Ureter (tissue), 1 donor: ENCODE measurements at places on chromosomes 3 and 15. TPM values are rescaled to one million over a fixed set of nuclear protein-coding genes. Genes with fewer than 3 reads are reported as not detected.

DNA sequence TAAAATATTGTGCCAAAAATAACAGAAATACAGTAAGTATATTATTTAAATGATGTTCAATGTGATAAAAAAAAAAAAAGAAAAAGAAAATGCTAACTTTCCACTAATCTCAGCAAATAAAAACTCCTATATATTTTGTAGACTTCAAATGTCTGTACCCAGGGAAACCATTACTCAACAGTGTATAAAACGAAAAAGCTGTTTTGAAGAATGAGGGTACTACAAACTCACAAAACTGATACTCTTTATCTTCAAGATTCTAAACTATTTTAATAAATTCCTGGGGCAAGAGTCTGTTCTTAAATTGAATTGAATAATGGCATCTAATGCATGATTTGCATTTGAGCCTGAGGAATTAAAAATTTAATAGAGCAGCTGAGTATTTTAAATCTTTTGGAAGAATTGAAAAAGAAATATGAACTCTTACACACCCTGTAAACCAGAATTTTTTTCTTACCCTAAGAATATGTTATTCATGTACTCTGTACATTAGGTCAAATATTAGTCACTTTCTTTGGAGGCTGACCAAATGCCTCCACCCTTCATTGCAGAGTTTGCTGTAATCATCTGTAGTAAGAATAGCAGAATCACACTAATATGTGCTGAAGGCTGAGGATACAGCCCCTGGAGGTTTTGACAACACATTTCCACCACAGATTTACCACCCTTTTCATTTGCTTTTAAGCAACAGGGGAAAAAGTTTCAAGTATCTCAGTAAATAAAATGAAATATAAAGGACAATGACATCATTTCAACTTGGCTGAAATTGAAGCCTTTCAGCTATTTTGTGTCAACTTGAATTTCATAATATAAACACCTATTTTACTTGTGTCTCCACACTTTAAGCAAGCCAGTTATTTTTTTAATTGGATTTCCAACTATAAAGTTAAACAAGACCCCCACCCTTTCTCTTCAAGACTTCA, 79.7 kb downstream of the FBN1 start:
- no peak for DNase-seq

GRCh38 chr3:13452490-13453335, 27.4 kb upstream of the HDAC11 start:
- peak; percentile 56 for DNase-seq

- DNase-seq, result no peak
Observed at GRCh38 chr3:37752649-37753025, 109.0 kb upstream of the CTDSPL start.

DNA sequence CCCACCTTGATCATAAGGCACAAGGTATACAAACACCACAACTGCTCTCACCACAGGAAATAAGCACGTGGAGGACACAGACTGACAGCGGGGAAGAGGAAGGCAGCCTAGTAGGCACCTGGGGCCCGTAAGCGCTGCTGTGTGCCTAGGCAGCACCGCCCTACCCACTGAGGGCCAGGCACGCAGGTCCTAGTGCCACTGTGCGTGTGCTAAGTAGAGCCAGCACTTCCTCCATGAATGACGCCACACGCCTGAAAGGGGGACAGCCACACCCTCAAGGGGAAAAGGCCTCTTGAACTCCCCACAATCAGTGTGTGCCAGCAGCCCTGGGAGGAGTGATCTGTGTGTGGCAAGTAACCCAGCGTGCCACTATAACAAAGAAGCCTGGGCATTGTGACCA, 73.0 kb downstream of the ATP1B3 start:
- peak; percentile 24 for DNase-seq

DNA sequence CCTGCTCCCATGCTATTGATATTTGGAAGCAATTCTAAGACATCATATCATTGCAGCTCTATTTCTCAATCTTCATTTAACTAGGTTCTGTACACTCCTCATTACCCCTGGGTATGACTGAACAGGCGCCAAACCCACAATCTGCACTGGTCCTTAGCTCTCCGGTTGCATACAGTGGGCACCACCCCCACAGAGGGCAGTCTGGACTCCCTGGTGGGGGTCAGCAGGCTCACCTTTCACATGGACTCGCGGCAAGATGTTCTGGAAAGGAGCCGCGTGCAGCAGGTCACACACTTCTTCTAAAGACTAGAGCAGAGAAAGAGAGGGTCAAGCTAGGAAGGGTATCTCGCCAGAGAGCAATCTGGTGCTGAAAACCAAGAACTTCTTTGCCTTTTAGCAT, 36.5 kb downstream of the NIPA2 start:
- DNase-seq, result no peak

DNA sequence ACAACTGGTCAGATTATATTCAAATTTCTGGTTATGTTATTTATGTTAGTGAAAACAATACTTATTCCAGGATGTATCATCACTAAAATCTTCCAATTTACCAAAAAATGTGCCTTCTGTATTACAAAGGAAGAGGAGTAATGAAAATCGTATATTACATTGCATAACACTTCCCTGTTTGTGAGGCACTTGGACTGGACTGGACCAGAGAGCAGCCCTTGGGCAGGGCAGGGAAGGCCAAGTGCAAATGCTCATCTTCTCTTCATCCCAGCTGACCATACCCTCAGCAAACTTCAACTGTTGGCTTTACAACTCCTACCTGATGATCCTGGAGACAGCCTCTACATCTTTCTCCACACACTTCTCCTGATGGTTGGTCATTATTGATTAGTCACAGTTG, 285.7 kb upstream of the MME start:
- DNase-seq, result no peak

- DNase-seq, result peak; percentile 56
Observed at GRCh38 chr15:82647045-82647834, at the start of gene CPEB1. Gene CPEB1, minus strand, starts transcription at chr15:82647363. Its CDS starts 18,904 bp downstream, at chr15:82628459.

DNA sequence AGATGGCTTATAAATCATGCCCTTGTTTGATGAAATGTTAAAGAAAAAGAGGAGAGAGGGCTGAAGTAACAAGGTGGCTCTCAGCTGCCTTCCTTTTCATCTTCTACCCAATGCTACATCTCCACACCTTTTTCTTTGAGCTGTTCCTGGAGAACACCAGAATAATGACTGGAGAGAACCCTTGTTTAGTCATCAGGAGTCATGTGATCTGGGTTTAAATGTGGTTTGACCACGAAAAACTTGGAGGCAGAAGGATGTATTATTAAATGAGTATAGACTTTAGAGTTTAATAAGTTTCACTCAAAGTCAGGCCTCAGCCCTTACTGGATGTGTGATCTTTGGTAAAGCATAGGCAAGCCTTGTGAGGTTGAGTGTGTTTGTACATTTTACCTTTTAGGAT, 230.3 kb upstream of the TBL1XR1 start:
- no peak for DNase-seq

- no peak for DNase-seq
Observed at GRCh38 chr3:66983101-66983500, 15.0 kb upstream of the KBTBD8 start.

DNA sequence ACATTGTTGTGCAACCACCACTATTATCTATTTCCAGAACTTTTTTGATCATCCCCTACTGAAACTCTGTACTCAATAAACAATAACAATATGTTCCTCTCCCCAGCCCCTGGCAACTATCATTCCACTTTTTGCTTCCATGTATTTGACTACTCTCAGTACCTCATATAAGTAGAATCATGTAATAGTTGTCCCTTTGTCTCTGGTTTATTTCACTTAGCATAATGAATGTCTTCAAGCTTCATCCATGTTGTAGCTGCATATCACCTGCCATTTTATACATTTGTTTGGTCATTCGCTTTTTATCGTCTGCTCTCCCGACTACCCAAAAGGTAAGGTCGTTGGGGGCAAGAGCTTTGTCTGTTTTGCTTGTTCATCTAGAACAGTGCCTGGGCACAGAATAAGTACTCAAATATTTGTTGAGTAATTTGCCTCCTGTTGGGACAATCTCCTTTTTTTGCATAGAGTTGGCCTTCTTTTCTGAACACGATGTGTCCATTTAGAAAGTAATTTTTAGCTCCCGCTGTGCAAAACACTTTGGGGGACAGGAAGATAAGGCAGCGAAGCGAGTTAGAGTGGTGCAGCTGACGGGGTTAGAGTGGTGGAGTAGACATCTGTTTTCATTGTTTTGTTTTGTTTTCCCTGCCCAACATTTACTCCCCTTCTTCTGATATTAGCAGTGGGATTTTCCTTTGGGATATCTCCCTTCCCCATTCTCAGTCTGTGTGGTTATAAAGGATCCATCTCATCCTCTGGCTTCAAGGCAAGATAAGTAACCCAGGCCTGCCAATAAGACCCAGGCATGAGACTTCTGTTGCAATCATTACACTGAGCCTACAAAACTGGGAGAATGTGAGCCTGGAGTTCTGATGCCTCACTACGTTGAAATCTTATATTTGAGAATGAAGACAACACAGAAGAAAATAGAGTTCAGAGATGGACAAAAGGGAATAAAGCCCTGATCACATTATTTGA, 83.4 kb upstream of the RNU6-1 start:
- no peak for DNase-seq

DNA sequence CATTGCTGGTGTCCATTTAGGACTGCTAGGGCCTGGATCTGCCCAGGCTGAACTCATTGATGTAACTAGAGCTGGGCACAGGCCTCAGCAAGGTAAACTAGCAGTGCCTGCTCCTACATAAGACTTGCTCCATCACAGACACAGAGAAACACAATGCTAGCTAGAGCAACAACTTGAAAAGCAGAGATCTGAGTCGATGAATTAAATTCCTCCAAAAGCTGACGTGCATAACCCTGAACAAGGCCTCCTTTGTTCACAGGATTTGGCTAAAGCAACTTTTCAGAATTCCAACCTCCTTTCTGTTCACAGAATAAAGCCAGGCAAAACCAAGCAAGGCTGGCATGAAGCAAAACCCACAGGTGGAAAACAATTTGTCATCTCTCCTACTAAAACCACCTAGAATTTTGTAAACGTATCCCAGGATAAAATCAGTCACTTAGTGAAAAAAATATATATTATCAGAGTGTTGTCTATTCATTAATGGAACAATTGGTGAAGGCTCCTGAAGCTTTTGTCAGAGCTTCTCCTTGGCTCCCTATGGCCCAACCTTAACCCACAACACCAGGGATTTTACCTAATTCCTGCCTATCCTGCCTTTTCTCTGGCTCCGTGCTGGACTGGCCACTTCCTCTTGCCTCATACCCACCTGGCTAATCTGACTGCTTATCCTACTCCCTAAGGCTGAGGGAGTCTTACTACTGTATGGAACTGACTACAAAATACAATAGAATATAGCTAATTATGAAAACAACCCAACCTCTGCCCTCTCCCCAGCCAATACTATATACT, 39.9 kb downstream of the PLCH1 start:
- no peak for DNase-seq

- no peak for DNase-seq
Observed at GRCh38 chr15:38750786-38751185, 186.2 kb upstream of the RASGRP1 start.

- DNase-seq, result no peak
Observed at GRCh38 chr3:99013777-99014315, 112.4 kb upstream of the DCBLD2 start.

DNA sequence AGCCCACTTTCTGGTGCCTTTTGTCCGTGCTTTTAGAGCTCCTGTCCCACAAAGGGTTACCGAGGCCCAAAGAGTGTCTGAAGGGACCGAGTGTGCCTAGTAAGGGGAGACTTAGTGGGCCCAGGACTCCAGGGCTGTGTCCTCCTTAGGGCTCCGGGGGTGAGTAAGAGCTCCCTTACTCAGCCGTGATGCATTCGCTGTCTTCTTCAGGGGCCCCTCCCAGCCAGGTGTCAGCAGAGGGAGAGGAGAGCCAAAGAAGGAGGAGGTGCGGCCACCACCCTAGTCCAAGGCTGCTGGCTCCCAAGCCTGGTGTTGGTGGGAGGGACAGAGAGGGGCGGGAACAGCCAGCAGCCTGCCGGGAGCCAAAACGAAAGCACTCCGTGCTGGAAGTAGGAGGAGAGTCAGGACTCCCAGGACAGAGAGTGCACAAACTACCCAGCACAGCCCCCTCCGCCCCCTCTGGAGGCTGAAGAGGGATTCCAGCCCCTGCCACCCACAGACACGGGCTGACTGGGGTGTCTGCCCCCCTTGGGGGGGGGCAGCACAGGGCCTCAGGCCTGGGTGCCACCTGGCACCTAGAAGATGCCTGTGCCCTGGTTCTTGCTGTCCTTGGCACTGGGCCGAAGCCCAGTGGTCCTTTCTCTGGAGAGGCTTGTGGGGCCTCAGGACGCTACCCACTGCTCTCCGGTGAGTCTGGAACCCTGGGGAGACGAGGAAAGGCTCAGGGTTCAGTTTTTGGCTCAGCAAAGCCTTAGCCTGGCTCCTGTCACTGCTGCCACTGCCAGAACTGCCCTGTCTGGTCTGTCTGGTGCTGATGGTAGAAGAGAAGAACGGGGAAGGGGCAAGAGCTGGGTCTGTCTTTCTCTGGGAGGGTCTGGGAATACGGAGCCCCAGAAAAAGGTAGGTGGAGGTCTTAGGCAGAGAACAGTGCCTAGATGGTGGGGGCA, at the start of gene IL17RC:
Gene IL17RC (plus strand): TSS at position 365 of the 947 bp plus-strand sequence. CDS start 218 bp downstream, at position 583.
- DNase-seq, result peak; percentile 89

- no peak for DNase-seq
Observed at GRCh38 chr15:75037685-75038084, 14.3 kb downstream of the PPCDC start.

GRCh38 chr3:127546970-127547733, 43.4 kb downstream of the TPRA1 start:
- no peak for DNase-seq

GRCh38 chr15:29382862-29383261, 113.2 kb upstream of the NSMCE3 start:
- DNase-seq, result no peak

- no peak for DNase-seq
Observed at GRCh38 chr3:173306110-173306509, 91.4 kb upstream of the NLGN1 start.

GRCh38 chr3:168157099-168157700, 61.5 kb upstream of the GOLIM4 start:
- no peak for DNase-seq

DNA sequence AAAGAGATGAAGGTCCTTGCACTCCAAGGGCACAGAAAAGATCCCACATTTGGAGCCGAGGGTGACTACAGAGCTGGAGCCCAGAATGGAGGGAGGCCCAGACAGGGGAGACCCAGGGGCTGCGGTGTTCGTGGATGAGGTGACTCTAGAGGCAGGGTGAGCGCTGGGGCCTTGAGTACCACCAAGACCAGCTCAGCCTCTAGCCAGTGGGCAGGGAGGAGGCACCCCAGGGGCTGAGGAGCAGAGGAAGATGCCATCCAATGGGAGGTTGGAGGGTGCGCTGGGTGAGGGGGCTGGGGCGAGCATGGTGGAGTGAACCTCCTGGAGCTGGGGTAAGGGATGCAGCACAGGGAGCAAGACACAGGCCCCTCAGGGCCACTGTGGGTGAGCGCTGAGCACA, 13.3 kb downstream of the RRP9 start:
- peak; percentile 36 for DNase-seq

The CFAP100 gene
- not detected for total RNA-seq

The ATP13A5 gene
- total RNA-seq, result not detected

The TM6SF1 gene
- total RNA-seq, result 8.7 TPM

The DISP2 gene
- 0.60 TPM for total RNA-seq

The TUSC7 gene
- total RNA-seq, result not detected

The TRAIP gene
- total RNA-seq, result 2.0 TPM

The DNAH1 gene
- 16.6 TPM for total RNA-seq

The ZNF639 gene
- 32.7 TPM for total RNA-seq

The ZNF660 gene
- total RNA-seq, result 7.5 TPM

The GATA2 gene
- 57.8 TPM for total RNA-seq

The RLBP1 gene
- not detected for total RNA-seq
